ENCODE measurements at places on chromosomes 16 and 17.

DNA sequence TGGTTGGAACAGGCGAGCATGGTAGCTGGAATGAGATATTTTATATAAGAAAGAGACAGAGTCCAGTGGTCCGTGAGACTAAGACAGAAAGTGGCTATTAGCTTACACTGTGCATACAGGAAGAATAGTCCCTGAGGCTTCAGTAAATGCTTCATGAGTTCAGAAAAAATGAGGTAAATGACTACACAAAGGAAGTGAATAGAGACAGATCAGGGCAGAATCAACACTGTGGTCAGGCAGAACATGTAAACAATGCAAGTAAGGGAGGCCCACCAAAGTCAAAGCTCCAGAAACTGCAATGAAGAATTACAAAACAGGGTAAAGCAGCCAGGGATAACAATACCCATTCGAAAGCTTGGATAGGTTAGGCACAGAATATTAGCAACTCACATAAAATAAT lies 4.8 kb downstream of the ABCA10 start:
- no peak for DNase-seq

- DNase-seq: no peak
These were observed 56.0 kb downstream of the MEAK7 start for GRCh38 chr16:84448444-84448843.

GRCh38 chr17:8421571-8421970 lies 14.1 kb upstream of the NDEL1 start:
- no peak for DNase-seq

- no peak for DNase-seq
These were observed 2.9 kb upstream of the ZSCAN10 start for GRCh38 chr16:3101841-3102470.

- DNase-seq: peak; percentile 44
These were observed 1.1 kb upstream of the TFAP4 start for GRCh38 chr16:4273858-4274311.

DNA sequence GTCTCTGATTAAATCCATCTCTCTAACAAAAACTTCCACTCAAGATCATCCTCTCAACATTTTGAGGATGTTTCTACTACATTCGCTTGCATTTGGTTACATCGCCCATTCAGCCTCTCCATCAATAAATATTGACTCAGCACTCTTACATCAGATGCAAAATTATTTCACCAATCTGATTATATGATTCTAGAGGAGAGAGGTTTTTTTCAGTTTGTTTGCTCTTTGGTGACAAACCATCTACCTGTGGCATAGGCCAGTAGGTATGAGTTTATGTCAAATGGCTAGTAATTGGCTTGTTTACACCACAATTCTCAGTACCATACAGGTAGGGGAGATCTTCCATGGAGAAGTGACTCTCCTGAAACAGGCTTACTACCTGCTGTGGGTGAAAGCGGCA lies 52.3 kb downstream of the TOX3 start:
- no peak for DNase-seq

DNA sequence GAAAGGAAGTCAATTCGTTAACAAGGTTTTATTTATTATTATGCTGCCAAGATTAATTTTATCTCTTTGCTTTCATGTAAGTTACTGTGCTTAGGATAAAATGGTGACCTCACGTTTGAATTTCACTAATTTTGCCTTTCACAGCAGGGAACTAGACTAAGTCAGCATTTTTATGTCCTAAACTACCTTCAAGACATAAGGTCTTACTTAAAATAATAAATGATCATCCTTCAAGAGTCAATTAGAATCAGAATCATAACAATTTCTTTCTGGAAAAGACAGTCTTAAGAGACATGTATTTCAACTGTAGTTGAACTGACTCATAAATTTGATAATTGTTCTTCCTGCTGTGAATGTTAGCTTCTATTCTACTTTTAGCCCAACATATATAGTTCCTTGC lies 893.8 kb downstream of the KCNJ2 start:
- no peak for DNase-seq

DNA sequence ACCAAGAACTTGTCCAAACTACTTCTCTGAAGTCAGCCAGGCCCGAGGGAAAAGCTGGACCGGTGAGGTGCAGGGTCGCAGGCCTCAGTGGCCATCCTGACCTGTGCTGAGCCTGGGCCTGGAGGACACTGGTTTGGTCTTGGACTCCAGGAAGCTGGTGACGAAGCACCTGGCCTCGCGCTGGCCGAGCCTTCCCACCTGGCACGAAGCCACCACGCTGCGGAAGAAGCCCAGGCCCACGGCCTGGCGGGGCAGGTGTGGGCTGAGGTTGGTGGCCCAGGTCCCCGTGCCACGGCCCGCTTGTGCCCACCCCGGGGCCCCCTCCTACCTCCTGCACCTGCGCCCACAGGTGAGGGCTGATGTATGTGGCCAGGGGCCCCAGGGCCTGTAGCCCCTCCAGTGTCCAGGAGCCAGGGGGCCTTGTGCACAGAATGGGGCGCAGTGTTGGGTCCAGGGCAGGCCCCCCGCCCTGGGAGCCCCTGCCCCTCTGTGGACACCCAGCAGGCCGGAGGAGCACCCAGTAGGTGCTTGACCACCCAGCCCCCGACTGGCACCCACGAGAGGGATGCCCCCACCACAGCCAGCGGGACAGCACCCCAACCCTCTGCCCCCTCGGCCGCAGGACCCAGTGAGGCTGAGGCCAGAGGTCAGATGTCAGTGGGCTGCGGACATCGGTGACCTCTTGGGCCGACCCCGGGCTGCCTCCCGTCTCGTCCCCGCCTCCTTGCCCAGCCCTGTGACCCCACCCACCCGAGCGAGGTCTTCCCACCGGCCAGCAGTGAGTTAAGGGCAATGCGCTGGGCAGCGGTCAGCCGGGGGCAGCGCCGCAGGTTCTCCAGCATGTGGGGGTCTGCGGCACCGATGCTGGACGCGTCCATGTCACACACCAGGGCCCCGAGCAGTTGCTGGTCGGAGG lies 13.8 kb downstream of the MSLN start:
- no peak for DNase-seq

DNA sequence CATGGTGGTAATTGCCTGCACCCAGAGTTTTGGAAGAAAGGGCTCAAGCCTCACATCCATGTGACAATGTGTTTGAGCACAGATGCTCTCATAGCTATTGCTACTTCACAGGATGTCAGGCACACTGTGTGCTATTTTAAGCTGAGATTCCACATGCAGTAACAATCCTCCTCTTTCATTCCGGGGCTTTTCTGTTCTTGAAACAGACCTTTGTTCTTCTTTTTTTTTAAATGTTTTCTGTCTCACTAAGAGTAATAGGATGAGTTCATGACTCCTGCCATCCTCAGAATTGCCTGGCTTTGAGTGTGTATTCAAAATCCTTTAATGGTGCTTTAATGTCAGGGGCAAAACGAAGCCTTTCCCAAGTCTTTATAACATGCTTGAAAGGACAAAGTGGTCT lies 198.9 kb downstream of the ABCC12 start:
- DNase-seq: no peak

DNA sequence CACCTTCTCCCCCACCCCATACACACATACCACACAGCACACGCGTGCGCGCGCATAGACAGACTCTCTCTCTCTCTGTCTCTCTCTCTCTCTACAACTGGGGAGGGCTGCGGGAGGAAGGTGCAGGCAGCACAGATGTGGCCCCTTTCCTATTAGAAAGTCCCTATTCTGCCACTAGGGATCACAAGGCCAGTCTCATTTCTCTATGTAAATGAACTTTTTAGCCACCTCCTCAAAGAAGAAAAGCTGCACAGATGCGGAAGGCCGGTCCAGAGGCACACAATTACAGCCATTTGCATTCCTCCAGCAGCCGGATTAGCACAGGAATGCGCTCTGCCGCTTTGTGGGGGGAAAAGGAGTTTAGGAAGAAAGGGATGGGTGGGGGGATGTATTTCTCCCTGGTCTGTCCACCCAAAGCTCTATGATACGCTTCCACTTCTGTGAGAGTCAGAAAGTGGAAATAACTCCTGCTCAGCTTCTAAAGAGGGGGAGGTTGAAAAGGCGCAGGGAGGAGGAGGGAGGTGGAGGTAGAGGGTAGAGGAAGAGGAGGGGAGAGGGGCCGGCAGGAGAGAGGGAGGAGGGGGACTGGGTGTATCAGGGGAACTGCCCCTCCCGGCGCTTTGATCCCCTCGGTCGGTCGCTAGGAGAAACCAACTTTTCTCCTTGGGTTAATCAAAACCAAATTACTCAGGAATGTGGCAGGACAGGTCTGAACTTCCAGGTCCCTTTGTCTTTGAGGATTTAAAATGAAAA lies 11.7 kb downstream of the ZFHX3 start:
- DNase-seq: no peak

- no peak for DNase-seq
These were observed 11.7 kb upstream of the SEC14L1 start for GRCh38 chr17:77128896-77129567.

DNA sequence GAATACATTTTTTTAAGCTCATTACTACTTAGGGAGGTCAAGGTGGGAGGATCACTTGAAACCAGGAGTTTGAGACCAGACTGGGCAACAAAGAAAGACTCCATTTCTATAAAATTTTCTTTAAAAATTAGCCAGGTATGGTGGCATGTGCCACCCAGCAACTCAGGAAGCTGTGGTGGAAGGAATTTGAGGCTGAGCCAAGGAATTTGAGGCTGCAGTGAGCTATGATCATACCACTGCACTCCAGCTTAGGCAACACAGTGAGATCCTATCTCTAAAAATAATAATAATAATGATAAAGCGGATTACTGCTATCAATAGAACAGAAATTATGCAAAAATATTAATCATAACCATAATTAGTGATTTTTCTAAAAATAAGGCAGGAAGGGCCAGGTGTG lies 170.3 kb downstream of the COPRS start:
- no peak for DNase-seq

DNA sequence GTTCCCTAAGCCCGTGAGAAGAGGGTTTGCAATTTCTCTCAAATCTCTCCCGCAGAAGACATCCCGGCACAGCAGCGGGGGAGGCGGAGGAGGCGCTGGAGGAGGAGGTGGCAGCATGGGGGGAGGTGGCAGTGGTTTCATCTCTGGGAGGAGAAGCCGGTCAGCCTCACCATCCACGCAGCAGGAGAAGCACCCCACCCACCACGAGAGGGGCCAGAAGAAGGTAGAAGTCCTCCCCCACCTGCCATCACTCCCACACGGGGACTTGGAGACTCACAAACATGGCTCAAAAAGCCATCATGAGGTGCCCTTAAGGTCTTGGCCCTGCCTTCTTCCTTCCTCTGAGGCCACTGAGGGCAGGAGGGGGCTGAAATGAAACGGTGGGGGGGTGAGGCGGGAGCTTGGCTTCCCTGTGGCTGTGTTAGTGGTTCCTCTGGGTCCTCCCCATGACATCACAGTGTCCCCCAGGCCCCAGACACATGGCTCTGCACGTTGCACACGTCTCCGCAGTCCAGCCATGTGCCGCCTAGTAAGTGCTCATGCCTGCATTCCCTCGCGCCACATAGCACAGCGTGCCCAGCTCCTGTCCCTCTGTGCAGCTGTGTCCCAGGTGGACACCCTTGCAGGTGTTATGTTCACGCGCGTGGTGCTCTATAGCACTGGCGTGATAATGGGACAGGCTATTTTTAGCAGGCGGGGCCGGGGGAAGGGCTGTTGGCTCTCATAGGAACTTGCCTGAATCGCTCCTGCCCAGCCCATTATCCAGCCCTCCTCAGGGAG lies 6.9 kb downstream of the MLLT6 start:
- no peak for DNase-seq

DNA sequence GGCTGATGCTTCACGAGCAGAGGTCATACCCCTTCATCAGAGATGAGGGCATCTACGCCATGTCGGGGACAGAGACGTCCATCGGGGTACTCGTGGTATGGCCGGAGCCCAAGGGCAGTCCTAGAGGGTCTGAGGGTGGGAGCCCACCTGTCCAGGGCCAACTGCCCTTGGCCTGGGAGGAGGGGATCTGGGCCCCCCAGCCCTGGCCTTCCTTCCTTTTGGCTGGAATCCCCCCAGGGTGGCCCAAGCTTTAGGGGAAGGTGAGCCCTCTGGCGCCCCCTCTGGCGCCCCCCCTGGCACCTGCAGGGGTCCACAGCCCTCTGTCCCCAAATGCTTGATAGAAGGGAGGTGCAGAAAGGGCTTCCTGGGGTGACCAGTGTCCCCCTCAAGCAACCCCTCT lies 69.3 kb downstream of the SCNN1B start:
- DNase-seq: no peak

GRCh38 chr17:55663400-55663799 lies 59.3 kb downstream of the TMEM100 start:
- no peak for DNase-seq

DNA sequence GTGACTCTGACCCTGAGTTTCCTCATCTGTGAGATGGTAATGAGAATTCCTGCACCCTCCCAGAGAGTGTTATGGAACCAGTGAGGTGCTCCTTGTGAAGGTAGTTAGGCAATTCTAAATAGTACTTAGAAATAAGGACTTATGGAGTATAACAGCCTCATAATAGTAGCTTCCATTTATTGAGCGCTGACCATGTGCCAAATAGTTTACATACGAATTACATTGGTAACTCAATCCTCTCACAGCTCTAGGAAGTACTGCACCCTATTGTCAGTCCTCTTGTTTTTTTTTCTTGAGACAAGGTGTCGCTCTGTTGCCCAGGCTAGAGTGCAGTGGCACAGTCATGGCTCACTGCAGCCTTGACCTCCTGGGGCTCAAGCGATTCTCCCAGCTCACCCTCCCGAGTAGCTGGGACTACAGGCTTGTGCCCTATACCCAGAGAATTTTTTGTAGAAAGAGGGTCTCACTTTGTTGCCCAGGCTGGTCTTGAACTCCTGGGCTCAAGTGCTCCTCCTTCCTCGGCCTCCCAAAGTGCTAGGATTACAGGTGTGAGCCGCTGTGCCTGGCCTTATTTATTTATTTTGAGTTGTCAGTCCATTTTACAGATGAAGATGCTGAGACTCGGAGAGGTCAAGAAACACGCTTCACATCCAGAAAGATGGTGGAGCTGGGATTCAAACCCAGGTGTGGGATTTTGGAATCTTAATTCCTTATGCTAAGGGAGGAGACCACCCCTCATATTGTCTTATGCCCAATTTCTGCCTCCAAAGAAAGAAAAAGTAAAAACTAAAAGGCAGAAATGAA lies 2.9 kb downstream of the TNS4 start:
- no peak for DNase-seq

All from amygdala (tissue), 56 donors.